Mammary microvascular endothelial cell (primary cell): ENCODE measurements at places on chromosomes 16 and 17. TPM values are rescaled to one million over a fixed set of nuclear protein-coding genes. Genes with fewer than 3 reads are reported as not detected.

Gene PLD6
- total RNA-seq = 2.5 and 5.2 TPM in 2 replicates

Gene SPNS2
- total RNA-seq = 69.0 and 75.5 TPM in 2 replicates

Gene SDR42E1
- total RNA-seq = 3.7 and 3.8 TPM in 2 replicates

Gene MT1G
- total RNA-seq = 0.60 TPM in 1 of 2 replicates, not detected in the other

Gene CLEC18C
- not detected in 2 replicates for total RNA-seq

Gene SEPTIN12
- not detected in 2 replicates for total RNA-seq

Gene PALB2
- 6.7 and 9.7 TPM in 2 replicates for total RNA-seq

Gene TAOK1
- 29.2 and 32.8 TPM in 2 replicates for total RNA-seq

Gene KCNJ12
- 0.25 and 0.67 TPM in 2 replicates for total RNA-seq

Gene CCL4
- not detected in 2 replicates for total RNA-seq

Gene NHLRC4
- total RNA-seq = 0.59 and 0.67 TPM in 2 replicates

Gene SLC6A4
- 1.9 and 3.0 TPM in 2 replicates for total RNA-seq

Gene CA4
- 0.34 TPM in 1 of 2 replicates, not detected in the other for total RNA-seq
